Lung (tissue), 17 donors: ENCODE measurements at places on chromosomes 6 and 20. TPM values are rescaled to one million over a fixed set of nuclear protein-coding genes. Genes with fewer than 3 reads are reported as not detected.

ATP6V1G2 gene
- polyA plus RNA-seq = 0.56 TPM

TSPO2 gene
- not detected for polyA plus RNA-seq

ASIP gene
- polyA plus RNA-seq = 0.15 TPM

EYA4 gene
- polyA plus RNA-seq = 0.87 TPM

DNA sequence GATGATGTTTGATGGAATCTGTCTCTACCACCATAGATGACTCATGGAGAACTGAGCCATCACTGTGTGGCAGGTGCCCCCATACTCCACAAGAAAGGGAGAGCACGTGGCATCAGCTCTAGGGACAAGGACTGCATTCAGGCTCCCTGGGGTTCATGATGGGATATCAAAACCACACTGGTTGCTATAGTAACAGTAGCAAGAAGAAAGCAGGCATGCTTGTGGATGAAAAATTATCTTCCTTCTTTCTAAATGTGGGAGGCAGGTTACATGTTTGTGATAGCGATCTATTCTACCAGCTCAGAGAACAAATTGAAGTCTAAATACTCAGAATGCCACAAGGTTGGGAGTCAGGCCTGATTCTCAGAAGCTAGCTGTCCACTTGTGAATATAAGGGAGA, 224.2 kb downstream of the ARHGAP18 start:
- DNase-seq = no peak

DNA sequence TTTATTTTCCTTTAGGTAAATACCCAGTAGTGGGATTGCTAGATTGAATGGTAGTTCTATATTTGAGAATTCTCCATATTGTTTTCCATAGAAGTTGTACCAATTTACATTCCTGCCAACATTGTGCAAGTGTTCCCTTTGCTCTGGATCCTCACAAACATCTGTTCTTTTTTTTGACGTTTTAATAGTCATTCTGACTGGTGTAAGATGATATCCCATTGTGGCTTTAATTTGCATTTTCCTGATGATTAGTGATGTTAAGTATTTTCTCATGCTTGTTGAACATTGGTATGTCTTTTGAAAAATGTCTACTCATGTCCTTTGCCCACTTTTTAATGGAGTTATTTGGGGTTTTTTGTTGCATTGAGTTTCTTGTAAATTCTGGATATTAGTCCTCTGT, 85.6 kb downstream of the UBE3D start:
- DNase-seq = no peak

DNA sequence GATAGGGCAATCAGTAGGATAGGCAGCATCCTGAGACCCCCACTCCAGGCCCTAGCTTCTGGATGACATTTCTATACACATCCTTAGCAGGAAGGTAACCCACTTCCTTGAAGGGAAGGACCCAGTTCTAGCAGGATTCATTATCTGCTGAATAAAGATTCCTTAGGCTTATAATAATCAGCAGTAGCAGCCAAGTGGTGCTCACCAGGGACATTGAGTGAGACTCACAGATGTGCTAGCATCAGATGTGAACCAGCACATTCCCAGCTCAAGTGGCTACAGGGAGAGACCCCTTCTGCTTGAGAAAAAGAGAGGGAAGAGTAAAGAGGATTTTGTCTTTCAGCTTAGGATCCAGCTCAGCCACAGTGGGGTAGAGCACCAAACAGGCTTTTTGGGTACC, 244.8 kb upstream of the UFL1 start:
- no peak for DNase-seq

GRCh38 chr20:43752051-43752360, 25.2 kb upstream of the GTSF1L start:
- DNase-seq = no peak
